Cardiac muscle cell (in vitro differentiated cells and primary cell): ENCODE measurements at places on chromosomes 1 and 21. TPM values are rescaled to one million over a fixed set of nuclear protein-coding genes. Genes with fewer than 3 reads are reported as not detected.

GJC2 gene
- 0.51 and 0.88 TPM in 2 replicates for total RNA-seq

ZSWIM5 gene
- 6.6 and 10.3 TPM in 2 replicates for total RNA-seq

RERE gene
- 59.5 and 81.0 TPM in 2 replicates for total RNA-seq

LCE4A gene
- total RNA-seq: not detected in 2 replicates

FCRL3 gene
- not detected in 2 replicates for total RNA-seq

ASPM gene
- total RNA-seq: 3.3 and 43.7 TPM in 2 replicates

RHD gene
- 0.74 TPM in 1 of 2 replicates, not detected in the other for total RNA-seq

GRCh38 chr1:172146141-172146850 is 274.2 kb upstream of the C1orf105 start:
- H3K4me3 ChIP-seq: no peak overlapping the region
- H3K27ac ChIP-seq: no peak overlapping the region
- H3K36me3 ChIP-seq: no peaks in the 10 kb centered on the region
- no peak for DNase-seq
- H3K4me1 ChIP-seq: peaks cover 19% of the 10 kb centered on the region
- no peaks in the 10 kb centered on the region for H3K27me3 ChIP-seq

- H3K4me3 ChIP-seq: peak overlapping the region; percentile 21
- no peak overlapping the region for H3K27ac ChIP-seq
- H3K4me1 ChIP-seq: peaks cover 10% of the 10 kb centered on the region
- no peaks in the 10 kb centered on the region for H3K36me3 ChIP-seq
Observed at GRCh38 chr1:90835661-90836344, 118.7 kb upstream of the BARHL2 start.

- peaks cover 5% of the 10 kb centered on the region for H3K4me1 ChIP-seq
- H3K36me3 ChIP-seq: no peaks in the 10 kb centered on the region
- no peak for DNase-seq
- H3K27ac ChIP-seq: peak overlapping the region; percentile 34
- no peaks in the 10 kb centered on the region for H3K27me3 ChIP-seq
- no peak overlapping the region for H3K4me3 ChIP-seq
Observed at GRCh38 chr21:42404539-42404938, 837 bp downstream of the UBASH3A start.

DNA sequence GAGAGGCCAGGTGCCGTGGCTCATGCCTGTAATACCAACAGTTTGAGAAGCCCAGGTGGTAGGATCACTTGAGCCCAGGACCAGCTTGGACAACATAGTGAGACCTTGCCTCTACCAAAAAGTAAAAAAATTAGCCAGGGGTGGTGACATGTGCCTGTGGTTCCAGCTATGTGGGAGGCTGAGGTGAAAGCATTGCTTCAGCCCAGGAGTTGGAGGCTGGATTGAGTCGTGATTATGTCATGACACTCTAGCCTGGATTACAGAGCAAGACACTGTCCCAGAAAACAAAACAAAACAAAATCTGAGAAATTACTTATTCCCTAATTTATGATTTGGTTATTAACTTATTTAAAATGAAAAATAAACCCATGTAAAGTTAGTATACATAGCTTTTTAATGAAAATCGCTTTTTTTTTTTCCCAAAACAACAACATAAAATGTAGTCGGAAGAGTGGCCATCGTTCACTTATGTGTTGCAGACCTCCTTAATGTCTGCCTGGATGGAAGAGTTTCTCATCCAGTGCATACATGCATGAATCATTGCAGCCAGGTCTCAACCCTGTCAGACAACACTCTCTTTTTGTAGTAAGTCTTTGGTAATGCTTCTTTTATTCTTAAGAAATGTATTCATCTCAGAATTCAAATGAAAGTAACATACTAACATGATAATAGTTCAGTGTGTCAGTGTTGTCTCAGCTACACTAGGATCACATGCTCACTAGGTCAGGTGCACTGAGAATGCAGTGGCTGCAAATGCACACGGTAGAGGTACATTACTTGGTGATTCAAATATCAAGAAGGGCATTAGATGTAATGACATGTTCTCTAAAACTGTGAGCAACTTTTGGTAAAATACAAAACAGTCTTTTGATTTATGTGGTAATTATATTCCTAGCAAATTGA is 28.0 kb downstream of the ITSN1 start:
- H3K27ac ChIP-seq: no peak overlapping the region
- no peaks in the 10 kb centered on the region for H3K27me3 ChIP-seq
- DNase-seq: no peak
- H3K4me1 ChIP-seq: peaks cover 21% of the 10 kb centered on the region

DNA sequence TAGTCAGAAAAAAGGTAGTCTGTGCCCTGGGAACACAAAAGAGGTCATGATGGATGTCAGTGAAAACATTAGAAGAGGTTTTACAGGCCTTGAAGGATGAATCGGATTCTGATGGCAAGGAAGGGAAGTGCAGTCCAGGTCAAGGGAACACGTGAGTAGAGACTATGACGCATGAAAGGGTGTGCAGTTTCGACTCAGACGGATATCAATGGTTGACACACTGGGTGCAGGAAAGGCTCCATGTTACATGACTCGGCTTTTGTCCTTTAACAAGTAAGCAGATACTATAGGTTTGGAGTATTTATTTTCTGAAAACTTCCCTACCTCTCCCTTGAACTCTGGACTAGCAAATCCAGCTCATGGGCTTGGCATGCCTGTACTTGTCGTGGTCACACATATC is 55.3 kb downstream of the SEC16B start:
- no peak overlapping the region for H3K27ac ChIP-seq
- H3K4me3 ChIP-seq: no peak overlapping the region
- no peaks in the 10 kb centered on the region for H3K36me3 ChIP-seq
- DNase-seq: no peak
- peaks cover 3% of the 10 kb centered on the region for H3K27me3 ChIP-seq
- no peaks in the 10 kb centered on the region for H3K4me1 ChIP-seq

- H3K27me3 ChIP-seq: no peaks in the 10 kb centered on the region
- no peaks in the 10 kb centered on the region for H3K36me3 ChIP-seq
- no peak overlapping the region for H3K4me3 ChIP-seq
- no peak overlapping the region for H3K27ac ChIP-seq
Observed at GRCh38 chr1:109816175-109816811, 52.6 kb upstream of the EPS8L3 start.

- no peak overlapping the region for H3K27ac ChIP-seq
- no peaks in the 10 kb centered on the region for H3K27me3 ChIP-seq
- DNase-seq: no peak
- no peak overlapping the region for H3K4me3 ChIP-seq
Observed at GRCh38 chr1:25804964-25805862, 5.2 kb downstream of the SELENON start.

- no peaks in the 10 kb centered on the region for H3K4me1 ChIP-seq
- no peak overlapping the region for H3K27ac ChIP-seq
- DNase-seq: no peak
- no peaks in the 10 kb centered on the region for H3K27me3 ChIP-seq
- no peaks in the 10 kb centered on the region for H3K36me3 ChIP-seq
Observed at GRCh38 chr1:176522310-176522845, 59.4 kb downstream of the PAPPA2 start.

DNA sequence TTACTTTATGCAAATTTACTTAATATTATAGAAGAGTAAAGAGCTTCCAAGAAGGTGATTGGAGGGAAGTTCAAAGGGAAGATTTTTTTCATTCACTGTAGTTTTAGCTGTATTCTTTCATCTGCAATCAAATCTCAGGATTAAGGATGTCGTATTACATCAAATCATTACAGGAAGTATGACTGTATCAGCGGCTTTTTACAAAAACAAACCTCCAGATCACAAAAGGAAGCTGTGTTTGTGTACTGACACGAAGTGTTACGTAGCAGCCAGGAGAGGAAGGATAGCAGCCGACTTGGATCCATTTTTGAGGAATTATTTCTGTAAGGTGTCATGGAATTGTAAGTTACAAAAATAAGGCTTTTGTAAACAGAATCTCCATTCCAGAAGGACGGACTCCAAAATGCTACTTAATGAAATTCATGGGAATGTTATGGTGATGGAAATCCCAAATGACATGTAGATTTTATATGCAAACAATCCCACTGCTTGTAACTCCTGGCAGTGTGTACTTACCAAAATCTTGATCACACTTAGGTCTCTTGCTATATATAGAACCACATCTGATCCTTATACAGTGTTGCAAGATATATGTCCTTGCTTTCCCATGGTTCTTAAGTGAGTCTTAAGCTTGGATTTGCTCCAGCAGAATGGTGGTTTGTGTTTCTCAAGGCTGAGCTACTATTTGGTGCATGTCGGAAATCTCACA is 49.8 kb downstream of the KCNJ15 start:
- H3K27ac ChIP-seq: no peak overlapping the region
- H3K36me3 ChIP-seq: no peaks in the 10 kb centered on the region
- H3K4me3 ChIP-seq: no peak overlapping the region
- no peak for DNase-seq

DNA sequence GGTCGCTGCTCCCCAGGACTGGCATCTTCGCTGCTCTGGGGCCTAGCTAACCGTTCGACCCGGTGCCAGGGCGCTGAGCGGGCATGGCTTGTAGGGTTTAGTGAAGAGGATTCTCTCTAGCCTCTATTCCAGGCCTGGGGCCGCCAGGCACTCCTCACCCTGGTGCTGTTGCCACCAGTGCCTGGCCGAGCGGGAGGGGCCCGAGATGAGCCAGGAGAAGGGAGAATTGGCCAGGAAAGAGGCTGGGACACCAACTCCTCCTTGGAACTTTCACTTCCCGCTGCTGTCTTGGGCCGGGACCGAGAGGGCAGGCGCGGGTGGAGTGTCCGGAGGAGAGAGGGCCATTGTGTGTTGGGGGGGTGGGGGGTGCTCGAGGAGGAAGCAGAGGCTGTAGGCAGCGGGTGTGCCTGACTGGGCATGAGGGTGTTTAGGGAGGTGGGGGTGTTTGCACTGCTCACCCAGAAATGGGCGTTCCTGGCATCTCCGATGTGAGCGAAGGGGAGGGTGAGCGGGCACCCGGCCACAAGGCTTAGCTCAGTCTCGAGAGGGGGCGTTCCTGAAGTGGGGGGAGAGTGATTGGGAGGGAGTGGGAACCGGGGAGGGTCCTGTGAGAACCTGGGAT is 772 bp downstream of the ADAM15 start:
- H3K4me1 ChIP-seq: peaks cover 11% of the 10 kb centered on the region
- no peak for DNase-seq
- H3K4me3 ChIP-seq: peak overlapping the region; percentile 66

DNA sequence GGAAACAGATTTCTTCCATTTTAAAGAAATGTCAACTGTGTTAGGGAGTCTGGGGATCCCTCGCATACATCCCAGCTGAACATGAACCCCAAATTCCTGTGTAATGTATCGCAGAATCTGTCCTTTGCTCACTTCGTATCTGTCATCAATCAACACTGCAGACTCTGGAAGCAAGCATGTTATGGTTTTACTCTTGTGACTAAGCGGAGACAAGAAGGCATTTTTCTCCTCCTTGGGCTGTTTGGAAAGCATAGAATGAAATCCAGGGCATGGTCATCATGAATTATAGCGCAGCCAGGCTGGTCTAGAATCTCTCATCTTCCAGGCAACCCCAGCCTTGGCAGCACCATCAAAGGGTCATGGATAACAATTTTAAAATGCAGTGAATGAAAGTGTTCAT is 290.2 kb downstream of the KIF26B start:
- H3K4me3 ChIP-seq: no peak overlapping the region
- no peak for DNase-seq
- no peaks in the 10 kb centered on the region for H3K36me3 ChIP-seq
- peaks cover 33% of the 10 kb centered on the region for H3K4me1 ChIP-seq

DNA sequence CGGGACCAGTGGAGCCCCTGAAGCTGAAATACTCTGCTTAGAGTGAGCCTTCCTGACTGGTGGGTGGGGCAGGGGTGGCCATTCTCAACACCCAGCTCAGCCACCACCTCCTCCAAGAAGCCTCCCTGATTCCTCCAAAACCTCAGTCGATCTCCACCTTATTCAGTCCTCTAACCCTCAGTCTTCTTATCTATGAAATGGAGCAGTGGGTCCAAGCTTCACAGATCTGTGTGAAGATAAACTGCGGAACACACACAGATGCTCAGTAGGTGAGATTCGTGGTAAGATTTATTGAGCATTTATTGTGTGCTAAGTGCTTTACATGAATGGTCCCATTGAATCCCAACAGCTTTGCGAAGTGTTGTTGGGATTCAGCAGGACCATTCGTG is 93.1 kb upstream of the RUNX3 start:
- peak overlapping the region; percentile 90 for H3K27ac ChIP-seq
- H3K4me3 ChIP-seq: no peak overlapping the region
- no peak for DNase-seq

DNA sequence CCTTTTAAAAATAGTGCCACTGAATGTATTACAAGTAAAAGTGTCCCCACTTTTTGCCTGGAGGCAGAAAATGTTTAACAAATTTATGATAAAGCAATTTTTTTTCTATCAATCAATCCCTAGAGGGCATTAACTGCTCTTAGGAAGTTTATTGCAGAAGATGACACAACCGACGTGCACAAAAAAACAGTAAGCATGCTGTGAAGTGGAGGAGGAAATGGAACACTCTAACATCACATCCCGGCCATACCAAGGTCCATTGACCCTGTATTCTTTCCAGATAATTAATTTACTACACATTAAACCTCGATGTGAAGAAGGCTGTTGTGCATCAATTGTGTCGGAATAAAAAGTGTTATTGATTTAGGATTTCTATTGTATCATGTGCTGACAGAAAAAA is 264.9 kb upstream of the NR5A2 start:
- no peak overlapping the region for H3K4me3 ChIP-seq
- H3K4me1 ChIP-seq: no peaks in the 10 kb centered on the region
- no peak for DNase-seq
- no peaks in the 10 kb centered on the region for H3K36me3 ChIP-seq
- no peak overlapping the region for H3K27ac ChIP-seq

DNA sequence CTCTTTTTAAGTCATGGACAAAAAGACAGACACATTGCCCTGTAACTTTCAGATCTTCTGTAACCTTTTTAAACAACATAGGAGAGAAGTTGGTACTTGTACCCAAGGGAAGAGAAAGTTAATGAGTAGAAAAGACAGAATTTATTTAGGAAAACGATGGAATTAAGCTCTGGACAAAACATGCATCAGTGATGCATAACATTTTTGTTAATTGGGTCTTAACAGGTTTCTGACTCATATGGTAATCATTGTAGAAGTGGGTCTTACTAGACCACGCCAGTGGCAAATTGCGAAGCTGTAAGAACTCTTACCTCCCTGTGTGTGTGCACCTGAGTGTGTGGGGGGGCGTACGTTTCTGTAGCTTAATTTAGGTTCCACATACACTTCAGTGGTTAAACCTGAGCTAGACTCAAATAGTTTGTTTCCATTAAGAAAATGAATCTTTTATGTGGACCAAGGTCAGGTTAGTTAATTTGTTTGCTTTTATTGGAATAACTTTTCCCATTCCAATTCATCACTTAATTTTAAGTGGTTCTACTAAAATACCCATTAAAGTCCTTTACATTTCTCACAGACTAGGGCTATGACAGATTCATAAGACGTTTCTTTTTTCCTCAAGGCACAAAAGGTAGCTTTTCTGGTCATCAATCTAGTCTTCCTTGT is 48.1 kb downstream of the NFIA start:
- DNase-seq: no peak
- no peaks in the 10 kb centered on the region for H3K27me3 ChIP-seq
- no peak overlapping the region for H3K4me3 ChIP-seq
- H3K36me3 ChIP-seq: no peaks in the 10 kb centered on the region
- no peak overlapping the region for H3K27ac ChIP-seq

DNA sequence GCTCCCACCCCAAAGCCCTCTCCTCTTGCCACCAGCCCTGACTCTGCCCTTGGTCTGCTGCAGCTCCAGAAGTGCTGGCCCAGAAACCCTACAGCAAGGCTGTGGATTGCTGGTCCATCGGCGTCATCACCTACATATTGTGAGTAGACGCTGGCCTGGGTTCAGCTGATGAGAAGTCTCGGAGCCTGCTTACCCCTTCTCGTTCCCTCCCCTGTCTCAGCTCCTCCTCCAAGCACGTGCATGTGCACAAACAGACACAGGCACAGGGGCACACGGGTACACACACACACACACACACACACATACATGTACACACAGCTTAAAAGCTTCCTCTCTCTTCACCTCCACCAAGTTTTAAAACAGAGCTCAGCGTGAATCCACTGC is 24.3 kb downstream of the CAMK1G start:
- no peak for DNase-seq
- H3K27me3 ChIP-seq: no peaks in the 10 kb centered on the region
- peaks cover 21% of the 10 kb centered on the region for H3K4me1 ChIP-seq
- no peak overlapping the region for H3K4me3 ChIP-seq
